Ecto neural progenitor cell (in vitro differentiated cells): ENCODE measurements at places on chromosomes 6 and 20.

- DNase-seq, result no peak
These were observed 109.1 kb upstream of the TIAM2 start for GRCh38 chr6:154886016-154886415.

DNA sequence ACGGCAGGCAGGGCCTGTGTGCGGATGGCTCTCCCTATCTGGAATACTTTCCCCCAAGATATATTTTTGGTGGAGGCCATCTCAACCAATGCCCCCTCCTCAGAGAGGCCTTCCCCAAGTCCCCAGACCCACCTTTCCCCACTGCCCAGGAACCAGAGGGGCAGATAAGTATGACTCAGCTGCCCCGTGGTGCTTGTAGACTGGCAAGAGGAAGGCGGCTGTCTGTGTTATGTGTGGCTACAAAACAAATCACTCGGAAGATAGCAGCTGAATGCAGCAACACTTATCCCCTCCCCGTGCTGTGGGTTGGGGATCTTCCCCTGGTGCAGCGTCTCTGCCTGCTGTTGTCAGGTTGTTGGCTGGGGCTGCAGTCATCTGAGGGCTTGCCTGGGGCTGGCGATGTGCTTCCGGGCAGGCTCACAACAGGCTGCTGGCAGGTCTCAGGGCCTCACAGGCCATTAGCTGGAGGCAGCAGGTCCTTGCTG is 7.1 kb downstream of the NPEPL1 start:
- DNase-seq, result no peak

- no peak for DNase-seq
These were observed 432.7 kb downstream of the TFAP2A start for GRCh38 chr6:9982215-9982614.

DNA sequence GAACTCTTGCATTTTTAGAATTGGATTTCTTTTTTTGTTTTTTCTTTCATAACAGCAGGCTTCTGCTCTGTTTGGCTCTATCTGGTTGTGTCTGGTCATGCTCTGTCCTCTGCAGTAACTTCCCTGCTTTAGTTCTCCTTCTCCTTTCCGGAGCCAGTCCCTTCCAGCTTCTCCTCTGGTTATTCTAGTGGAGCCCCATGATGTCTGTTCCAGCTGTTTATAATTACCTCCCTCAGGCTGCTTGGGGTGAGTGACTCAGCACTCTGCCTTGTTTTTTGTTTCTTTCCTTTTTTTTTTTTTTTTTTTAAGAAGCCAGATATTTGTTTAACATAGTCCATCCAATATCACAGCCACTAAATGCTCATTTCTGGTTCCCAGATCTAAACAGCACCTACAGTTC is 409.6 kb downstream of the MAFB start:
- DNase-seq, result no peak

DNA sequence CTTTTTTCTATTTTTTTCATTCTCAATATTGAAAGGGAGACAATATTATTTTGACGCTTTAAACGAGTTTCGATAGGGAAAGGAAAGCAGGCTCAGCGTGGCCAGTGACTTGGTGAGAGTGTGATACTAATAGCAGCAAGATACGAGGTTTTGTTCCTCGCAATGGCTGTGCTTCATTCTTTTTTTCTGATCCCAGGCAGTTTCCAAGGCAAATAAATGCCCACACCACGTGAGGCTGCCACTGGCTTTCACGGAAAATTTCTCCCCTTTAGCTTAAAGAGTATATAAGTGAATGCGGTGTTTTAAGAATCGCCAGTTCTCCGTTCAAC is 196.4 kb upstream of the ZNF184 start:
- no peak for DNase-seq

- no peak for DNase-seq
These were observed 560.4 kb downstream of the CD109 start for GRCh38 chr6:74256381-74256780.

GRCh38 chr6:36671687-36672375 is 6.7 kb upstream of the CDKN1A start:
- DNase-seq, result no peak

DNA sequence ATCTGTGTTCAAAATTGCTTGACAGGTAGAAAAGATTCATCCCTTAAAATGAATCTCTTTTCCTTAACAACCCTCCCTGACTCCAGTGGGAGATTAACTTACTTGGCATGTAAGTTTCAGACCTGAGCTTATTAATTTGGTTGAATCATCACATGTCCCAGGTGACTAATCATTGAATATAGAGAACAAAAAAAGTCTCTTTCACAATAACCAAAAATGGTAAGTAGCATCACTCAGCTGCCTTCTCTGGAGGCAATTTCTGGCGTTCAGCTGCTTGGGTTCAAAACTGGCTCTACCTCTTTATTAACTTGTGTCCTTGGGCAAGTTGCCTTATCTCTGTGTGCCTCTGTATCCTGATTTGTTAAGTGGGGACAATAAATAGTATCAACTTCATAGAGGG is 2.9 kb downstream of the C6orf141 start:
- no peak for DNase-seq

GRCh38 chr6:75213732-75214131 is 7.9 kb upstream of the COL12A1 start:
- DNase-seq, result no peak

DNA sequence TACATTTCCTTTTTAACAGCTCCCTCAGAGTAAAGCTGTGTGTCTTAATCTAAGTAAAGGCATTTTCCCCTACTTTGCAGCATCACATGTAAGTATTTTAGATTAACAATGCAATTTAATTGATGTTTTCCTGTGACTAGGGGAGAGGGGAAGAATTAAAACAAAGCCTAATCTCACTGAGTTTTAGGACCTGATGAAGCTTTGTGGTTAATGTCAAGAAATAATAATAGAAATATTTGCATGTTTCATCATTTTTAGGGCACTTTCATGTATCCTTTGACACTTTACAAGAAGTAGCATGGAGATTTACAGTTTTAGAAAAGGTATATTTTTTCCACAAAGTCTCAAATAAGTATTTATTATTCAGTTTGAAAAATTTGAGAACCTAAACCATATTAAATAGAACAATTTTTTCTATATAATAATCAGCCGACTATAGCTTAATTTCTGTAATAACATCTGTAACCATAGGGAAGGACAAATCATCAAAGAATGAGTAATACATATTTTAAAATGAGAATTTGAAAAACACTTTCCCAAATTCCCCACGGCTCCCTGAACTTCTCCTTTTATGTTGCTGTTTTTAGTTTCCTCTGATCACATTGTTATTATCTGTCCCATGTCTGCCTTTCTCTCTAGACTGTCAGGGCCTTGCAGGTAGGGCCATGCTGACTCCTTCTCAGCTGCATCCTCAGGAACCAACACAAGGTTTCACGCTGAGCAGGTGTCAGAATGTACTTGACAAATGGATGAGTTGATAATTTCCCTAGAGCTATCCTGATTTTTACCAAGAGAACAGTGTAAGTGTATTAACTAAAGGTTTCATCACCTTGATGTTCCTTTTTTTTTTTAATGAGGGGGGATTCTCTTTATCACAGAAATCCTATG is 338.1 kb downstream of the SYNE1 start:
- DNase-seq, result no peak

- no peak for DNase-seq
These were observed 165.1 kb downstream of the LMBRD1 start for GRCh38 chr6:69631552-69632346.

DNA sequence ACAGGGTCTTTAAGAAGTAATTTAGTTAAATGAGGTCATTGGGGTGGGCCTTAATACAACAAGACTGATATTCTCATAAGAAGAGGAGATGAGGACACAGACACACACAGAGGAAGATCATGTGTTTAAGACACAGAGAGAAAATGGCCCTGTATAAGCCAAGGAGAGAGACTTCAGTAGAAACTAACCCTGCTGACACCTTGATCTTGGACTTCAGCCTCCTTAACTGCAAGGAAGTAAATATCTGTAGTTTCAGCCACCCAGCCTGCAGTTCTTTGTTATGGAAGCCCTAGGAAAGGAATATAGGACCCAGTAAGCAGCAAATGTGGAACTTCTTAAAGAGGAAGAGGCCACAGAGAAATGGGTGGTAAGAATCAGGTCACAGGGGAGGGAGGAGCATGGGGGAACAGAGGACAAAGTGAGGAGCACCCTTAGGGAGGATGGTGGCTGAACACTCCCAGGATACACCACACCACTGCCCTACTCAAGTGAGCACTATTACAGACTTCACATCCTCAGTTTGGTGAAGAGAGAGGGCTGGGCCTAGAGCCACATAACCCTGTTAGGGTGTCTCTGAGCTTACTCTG is 762 bp downstream of the SIRPB1 start:
- no peak for DNase-seq
